ENCODE measurements at places on chromosomes 4 and X.

DNA sequence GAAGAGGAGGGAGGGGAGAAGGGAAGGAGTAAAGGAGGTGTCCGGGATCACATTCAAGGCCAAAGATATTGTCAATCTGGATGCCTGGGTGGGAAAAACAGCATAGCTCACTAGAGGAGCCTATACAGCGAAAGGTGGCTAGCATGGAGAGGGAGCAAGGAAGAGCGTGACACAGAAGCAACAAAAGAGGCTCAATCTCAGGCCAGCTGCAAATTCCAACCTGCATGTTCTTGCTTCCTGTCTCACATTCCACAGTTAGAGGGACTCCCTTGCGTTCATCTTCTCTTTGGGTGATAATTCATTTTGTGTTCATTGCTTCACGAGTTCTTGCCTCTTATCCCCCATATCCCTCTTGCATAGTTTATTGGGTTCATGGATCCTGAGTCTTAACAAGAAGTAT lies 3.0 kb upstream of the CLNK start:
- no peak for DNase-seq

DNA sequence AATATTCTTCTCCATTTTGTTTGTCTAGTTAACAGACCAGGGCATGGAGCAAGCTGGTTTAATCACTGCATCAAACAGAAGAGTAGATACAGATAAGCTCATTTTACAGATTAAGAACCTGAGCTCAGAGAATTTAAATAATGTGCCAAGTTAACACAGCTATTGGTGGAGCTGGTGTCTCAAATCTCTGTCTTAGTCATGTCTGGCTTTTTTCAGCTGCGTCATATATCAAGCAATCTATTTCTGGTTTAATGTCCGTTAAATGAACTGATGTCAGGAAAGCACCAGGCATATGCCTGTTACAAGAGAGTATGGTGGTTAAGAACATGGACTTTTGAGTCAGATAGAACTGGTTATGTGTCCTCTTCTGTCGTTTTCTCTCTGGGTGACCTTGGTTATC lies 79.8 kb upstream of the ADGRA3 start:
- DNase-seq, result no peak

DNA sequence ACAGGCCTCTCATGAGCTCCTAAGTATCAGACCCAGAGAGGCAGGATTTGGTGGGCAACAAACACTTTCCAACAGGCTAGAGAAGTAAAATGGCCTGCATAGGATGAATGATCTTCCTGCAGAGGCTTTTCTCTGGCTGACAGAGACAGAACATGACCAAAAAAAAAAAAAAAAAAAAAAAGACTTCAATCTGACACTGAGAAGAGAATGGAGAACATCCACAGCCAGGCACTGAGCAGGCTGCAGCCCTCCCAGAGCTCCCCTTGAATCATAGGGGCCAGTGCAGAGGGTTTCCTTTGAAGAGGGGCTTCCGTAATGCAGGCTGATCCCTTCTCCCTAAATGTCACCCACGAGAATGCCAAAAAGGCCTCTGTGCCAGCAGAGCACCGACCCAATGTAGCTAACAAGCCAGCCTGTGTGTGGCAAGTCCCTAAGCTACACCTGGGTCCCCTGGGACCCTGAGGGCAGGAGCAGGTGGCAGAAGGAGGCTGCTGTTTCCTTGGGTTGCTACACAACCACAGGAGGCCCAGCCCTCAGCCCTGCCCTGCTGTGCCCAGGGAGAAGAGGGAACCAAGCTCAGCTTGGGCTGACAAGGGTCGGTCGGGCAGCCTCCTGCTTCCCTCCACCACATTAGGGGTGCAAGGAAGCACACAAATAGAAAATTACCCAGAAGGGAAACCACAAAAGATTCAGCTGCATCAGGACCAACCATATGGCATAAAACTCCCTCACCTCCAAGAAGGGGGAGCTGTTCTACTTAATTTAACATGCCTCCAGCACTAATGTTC lies 55.6 kb downstream of the MAP7D2 start:
- no peak for DNase-seq

GRCh38 chrX:150326541-150327247 lies 36.4 kb upstream of the MAMLD1 start:
- no peak for DNase-seq

GRCh38 chrX:148649145-148649795 lies 148.9 kb downstream of the AFF2 start:
- no peak for DNase-seq

DNA sequence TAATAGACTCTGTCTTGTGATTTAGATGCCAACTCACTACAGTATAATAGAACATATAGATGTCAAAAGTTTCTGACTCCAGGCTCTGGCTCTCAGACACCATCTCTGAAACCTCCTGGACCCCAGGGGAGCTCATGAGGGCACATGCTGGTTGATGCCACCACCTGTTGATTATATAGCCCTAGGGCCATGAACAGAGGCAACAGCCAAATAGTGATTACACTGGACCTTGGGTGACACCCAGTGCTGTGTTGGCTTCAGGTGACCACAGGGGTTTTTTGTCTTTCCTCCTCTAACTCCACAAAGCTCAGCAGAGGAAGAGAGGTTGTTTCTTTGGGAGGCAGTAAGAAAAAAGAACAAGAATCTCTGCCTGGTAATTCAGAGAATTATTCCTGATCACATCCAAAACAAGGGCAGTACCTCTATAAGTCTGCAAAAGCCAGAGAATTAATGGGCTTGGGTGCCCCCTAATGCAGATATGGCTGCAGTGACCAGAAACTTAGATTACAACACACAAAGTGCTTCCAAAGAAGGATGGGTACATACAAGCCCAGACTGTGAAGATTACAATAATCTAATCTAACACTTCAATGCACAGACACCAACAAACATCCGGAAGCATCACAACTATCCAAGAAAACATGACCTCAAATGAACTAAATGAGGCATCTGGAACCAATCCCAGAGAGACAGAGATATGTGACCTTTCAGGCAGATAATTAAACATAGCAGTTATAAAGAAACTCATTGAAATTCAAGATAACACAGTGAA lies 1920.6 kb downstream of the ARAP2 start:
- DNase-seq, result no peak

- DNase-seq, result no peak
Observed at GRCh38 chr4:7104366-7105031, 36.6 kb upstream of the GRPEL1 start.

- DNase-seq, result no peak
Observed at GRCh38 chrX:150308532-150309157, 54.5 kb upstream of the MAMLD1 start.

DNA sequence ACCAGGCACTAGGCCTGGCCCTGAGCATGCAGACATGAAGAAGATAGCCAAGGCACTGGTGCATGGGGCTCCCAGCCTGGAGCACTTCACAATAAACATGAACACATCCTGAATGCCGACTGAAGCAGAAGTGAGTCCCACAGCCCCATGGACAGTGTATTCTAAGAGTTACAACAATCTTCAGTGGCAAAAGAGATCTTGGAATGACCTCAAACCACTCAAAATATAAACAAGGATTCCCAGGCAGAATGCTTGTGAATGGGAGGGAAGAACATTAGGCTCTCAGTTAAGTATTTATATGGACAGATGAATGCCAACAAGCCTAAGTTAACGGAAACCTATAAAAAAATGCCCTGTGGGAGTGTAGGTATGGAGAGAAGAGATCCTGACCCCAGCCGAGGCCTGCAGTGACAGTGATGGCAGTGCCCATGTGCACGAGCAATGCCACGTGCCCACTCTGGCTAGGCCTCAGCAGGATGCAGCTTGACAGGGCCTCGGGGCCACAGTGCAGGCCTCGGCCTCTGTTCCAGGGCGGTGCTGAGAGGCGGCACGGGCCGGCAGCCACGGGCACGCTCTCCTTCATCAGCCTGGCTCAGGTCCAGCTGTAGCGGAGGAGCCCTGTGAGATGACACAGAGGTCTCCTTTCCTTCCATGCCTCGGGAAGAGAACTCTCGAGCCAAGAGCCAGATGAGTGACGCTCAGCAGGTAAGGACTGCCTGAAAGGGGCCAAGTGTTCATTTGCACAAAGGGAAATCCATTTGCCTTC lies 49.2 kb downstream of the IRF2 start:
- DNase-seq, result no peak

GRCh38 chr4:150862829-150863228 lies 152.3 kb downstream of the LRBA start:
- no peak for DNase-seq

- no peak for DNase-seq
Observed at GRCh38 chr4:188423039-188423438, 283.8 kb downstream of the TRIML1 start.

- no peak for DNase-seq
Observed at GRCh38 chr4:143437476-143437875, 76.0 kb upstream of the SMARCA5 start.

GRCh38 chr4:184645904-184646610 lies 3.2 kb downstream of the CASP3 start:
- DNase-seq, result no peak

GRCh38 chr4:77367638-77368037 lies 210.6 kb downstream of the CCNG2 start:
- no peak for DNase-seq

GRCh38 chr4:180960743-180961401 lies 1282.3 kb upstream of the TENM3 start:
- DNase-seq, result no peak

DNA sequence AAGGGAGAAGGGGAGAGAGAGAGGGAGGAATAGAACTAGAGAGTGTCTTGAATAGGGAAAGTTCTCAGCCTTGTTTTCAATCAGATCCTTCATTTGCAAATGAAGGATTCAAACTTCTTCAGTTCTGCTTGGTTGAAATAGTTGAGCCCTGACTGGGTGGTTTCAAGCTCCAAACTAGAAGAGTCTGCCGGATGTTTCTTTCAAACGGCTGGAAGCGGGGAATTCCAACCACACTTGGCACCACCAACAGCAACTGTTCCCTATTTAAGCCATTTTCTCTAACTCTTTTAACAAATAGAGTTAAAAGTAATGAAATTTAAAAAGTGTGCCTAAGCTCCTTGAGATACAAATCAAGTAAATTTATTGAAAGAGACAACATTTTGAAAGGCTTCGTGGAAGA lies 67.5 kb upstream of the DDX60 start:
- DNase-seq, result no peak

DNA sequence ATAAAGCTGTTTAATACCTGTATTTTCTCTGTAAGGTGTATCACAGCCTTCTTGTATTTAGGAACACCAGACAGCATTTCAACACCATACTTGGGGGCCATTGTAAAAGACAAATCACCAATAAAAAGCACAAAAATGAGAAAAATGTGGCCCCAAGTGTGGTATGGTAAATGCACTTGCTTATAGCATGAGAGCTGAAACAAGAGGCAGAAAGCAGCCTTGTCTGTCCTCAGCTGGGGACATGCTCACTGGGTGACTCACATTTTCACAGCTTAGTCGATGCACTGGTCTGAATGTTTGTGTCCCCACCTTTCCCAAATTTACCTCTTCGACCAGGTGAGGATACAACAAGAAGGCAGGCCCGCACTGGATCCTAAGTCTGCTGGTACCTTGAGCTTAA lies 639.7 kb upstream of the AGA start:
- no peak for DNase-seq

DNA sequence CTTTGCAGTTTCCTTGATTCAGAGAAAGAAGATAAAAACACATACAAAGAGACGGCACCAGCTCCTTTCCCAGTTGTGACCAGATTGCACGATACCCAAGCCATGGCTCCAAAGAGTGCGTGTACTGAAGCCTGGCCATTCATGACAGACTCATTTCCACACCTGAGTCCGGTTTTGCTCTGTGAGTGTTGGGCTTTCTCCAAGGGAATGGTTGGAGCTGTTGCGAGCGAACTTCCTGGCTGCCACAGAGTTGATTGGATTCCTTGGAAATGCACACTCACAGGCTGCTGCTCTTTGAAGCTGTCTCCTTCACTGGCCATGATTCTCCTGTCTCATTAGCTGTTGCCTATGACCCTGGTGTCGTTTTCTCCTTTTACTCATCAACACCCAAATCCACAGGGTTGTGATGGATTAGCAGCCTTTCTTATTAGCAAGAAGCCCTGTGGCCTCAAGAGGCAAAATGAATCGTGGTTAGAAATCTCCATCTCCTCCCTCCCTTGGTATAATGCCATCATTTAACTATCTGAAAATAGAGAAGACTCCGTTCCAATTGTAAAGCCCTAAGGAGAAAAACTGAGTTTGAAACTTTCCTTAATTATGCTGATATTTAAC lies 43.9 kb upstream of the BBS12 start:
- DNase-seq, result no peak

GRCh38 chr4:106529348-106530023 lies 160.9 kb upstream of the GIMD1 start:
- DNase-seq, result no peak

- no peak for DNase-seq
Observed at GRCh38 chr4:183435803-183436202, 8.6 kb upstream of the CDKN2AIP start.

DNA sequence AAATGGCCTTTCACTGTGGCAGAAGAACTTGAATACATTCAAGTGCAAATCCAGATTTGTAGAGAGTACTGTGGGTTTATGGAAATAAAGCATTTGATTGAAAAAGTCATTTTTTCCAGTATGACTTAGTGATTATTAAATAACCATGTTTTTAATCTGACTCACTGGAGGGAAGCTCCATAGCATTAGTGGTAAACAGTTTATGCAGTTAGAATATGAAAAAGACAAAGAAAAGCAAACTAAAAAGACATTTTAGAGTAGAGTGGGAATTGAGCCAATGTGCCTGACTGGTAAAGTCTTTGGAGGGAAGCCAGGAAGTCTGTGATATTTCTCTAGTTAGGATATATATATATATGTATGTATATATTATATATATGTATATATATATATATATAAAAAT lies 53.4 kb downstream of the FAT4 start:
- DNase-seq, result peak; percentile 9

DNA sequence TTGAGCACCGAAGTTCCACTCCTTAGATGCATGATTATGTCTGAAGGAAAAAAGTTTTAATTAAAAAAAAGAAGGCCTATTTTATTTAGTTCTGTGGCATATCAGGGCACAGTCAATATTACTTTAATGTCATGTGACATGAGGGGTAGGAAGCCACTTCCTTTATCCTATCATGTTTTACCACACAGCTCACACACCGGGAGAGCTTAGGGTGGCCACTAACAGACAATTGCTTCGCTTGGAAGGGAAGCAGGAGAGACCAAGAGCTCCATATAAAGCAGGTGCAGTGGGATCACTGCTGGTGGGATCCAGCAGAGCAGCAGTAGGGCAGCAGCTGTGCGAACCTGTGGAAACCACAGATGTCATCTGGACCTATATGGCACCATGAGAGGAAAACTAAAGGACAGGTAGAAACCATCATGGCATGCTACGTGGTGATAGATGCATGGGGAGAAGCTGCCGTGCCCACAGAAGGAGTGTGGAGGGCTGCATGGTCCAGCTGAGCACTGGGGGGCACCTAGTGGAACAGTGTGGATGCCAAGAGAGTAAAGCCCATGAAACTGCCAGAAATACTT lies 52.0 kb downstream of the DTHD1 start:
- DNase-seq, result no peak

GRCh38 chr4:73917081-73917501 lies 47.9 kb downstream of the CXCL1 start:
- peak; percentile 64 for DNase-seq

GRCh38 chr4:163591614-163592020 lies 97.1 kb downstream of the TMA16 start:
- no peak for DNase-seq

DNA sequence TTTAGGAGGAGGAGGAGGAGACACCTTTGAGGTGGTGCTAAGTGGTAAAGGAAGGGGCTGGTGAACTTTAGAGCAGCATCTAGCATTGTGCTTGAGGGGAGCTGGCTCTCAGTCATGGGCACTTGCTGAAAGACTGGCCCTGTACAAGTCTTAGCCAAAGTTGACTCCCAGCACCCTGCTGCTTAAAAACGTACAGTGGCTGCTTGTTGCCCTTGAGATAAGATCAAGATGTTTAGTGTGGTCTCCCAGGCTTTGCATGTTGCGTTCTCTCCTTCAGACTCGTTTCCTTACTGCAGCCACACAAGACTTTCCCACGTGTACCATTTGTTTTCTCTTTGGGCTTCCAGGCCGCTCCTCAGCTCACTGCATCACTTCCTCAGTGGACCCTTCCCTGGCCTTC lies 1.8 kb downstream of the MED28 start:
- no peak for DNase-seq
